CD4-positive, alpha-beta T cell treated with Interleukin-6 at 100 ng/mL for 8 hours (primary cell): ENCODE measurements at places on chromosomes 6 and 20.

- no peak for DNase-seq
Measured at GRCh38 chr6:163123098-163123497, 291.4 kb upstream of the QKI start.

DNA sequence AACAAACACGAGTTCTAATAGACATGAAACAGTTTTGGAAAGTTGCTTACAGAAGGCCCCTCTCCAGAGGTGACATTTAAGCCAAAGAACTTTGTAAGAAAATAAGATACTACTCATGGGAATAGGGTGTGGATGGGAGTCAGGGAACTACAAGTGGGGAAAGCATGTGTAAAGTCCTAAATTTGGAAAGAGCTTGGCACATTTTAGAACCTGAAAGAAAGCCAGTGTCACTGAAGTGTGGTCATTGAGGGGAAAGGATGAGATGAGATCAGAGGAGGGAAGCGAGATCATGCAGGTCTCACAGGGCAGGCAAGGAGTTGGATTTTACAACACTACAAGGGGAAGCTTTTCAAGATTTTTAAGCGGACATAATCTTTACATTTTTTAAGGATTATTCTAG, 38.0 kb downstream of the VGLL2 start:
- DNase-seq = no peak

DNA sequence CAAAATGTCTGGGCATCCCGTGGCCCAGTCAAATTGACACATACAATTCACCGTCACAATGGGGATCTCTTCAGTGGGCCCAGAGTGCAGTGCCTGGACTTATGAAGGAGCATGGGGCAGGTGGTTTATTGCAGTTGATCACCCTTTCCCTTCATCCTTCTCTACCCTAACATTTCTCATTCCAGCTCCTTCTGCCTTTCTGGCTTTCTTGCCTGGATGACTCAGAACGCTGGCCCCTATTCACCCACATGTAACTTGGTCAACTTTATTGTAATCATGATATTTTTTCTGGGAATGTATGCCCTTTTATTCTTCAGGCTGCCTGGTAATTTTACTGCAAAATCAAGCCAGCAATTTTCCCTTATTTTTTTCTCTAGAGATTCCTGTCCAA, 179.9 kb upstream of the DTNBP1 start:
- DNase-seq = no peak

DNA sequence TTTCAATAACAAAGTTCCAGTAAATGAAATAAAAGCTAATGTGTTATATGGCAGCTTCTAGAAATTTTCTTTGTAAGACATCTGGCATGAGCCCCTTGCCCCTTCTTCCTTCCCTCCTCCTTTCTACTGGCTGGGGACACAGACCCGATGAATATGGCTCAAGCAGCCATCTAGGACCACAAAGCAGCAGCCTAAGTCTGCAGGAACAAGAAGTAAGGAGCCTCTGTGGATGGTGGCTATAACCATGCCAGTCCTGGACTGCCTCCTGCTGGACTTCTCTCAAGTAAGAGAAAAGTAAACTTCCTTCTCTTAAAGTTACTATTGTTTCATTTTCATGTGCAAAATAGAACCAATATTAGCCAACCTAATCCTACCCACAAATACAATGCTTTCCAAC, 114.9 kb upstream of the DST start:
- no peak for DNase-seq

DNA sequence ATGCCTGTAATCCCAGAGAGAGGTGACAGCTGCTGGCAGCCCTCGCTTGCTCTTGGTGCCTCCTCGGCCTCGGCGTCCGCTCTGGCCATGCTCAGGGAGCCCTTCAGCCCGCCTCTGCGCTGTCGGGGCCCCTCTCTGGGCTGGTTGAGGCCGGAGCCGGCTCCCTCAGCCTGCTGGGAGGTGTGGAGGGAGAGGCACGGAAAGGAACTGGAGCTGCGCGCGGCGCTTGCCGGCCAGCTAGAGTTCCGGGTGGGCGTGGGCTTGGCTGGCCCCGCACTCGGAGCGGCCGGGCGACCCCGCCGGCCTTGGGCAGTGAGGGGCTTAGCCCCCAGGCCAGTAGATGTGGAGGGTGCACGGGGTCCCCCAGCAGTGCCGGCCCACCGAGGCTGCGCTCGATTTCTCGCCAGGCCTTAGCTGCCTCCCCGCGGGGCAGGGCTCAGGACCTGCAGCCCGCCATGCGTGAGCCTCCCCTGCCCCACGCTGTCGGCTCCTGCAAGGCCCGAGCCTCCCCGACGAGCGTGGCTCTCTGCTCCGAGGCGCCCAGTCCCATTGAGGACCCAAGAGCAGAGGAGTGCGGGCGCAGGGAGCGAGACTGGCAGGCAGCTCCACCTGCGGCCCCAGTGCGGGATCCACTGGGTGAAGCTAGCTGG, 34.6 kb downstream of the C6orf52 start:
- DNase-seq = no peak
